ENCODE measurements at places on chromosomes 12 and 14. TPM values are rescaled to one million over a fixed set of nuclear protein-coding genes. Genes with fewer than 3 reads are reported as not detected.

DNA sequence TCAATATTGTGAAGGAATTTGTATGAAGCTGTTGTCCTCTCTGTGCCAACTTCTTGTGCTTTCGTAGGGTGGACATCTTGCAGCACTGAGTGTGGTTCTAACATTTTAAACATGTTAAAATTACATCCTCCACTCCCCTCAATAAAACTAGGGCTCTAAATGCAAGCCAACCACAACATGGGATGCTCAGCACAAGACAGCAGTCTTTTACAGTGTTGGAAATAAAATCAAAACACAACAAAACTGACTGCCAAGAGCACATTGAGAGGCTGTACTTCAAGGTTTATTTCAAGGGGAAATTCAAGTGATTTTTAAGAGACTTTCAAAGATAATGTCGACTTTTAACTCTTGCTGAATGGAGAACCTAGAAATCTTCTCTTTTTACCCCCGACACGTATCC lies 396.9 kb downstream of the TMTC2 start:
- no peak for DNase-seq

GRCh38 chr12:131002216-131002631 lies 48.5 kb downstream of the ADGRD1 start:
- peak; percentile 8 for DNase-seq

GRCh38 chr12:68206446-68206845 lies 19.2 kb downstream of the IL26 start:
- no peak for DNase-seq

DNA sequence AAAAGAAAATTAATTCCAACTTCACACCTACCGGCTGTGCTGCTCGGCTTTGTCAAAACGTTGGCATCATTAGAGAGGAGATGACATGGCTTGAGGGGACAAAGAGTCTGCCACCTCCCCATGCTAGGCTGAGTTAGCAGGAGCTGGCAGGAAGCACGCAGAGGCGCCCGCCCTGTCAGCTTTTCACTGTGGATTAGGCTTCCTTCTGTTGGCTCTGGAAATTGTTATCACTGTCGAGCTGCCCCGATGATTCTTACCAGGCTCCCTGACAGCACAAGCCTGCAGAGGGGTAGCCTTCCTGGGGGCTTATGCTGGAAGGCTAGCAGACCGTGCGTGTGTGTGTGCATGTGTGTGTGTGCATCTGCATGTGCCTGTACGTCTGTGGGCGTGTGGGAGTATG lies 490.9 kb upstream of the TBX3 start:
- DNase-seq = no peak

DNA sequence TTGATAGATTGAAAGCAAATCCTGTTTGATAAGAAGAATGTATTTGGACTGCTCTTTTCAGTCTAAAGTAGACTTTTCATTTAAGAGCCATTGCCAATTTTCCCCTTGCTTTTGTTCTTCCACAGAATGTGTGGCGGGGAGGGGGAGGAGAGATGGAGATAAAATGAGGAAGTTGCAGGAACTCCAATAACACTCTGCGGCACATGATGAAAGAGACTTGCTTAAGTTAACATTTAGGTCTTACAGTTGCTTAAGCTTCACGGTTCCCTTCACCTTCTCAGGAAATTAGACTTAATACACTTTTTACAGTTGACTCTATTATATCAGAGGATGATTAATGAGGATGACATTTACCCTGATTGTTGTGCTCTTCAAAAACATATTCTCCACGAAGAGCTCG lies 537.3 kb downstream of the TMTC2 start:
- DNase-seq = no peak

DNA sequence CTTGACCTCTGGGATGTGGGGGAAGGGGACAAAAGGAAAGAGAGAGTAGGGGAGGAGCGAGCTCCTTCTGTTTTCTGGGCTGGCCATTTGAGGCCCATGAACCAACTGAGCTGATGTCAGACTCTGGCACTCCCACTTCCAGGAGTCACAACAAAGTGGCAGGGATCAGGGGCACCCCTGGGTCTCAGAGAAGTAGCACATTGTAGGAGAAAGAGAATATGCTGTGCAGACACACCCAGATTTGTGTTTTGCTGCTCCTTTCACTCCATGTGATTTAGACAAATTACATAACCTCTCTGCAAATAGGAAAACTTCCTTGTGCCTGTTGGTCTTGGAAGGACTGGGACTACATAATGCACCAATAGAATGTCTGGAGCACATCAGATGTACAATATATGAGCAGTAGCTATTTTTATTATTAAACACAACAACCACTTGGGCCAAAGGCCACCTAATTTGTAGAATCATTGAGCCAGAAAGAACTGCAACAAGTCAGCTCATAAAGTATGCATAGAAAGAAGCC lies 265.5 kb downstream of the ZFP36L1 start:
- no peak for DNase-seq

SYCP3 gene
- polyA plus RNA-seq = 0.14 TPM

CPM gene
- 0.26 TPM for polyA plus RNA-seq

PLD4 gene
- polyA plus RNA-seq = not detected

PLEKHH1 gene
- not detected for polyA plus RNA-seq

CACNA2D4 gene
- polyA plus RNA-seq = 7.6 TPM

Measured in CD8-positive, alpha-beta memory T cell (primary cell).